ENCODE measurements at places on chromosomes 6 and 20. TPM values are rescaled to one million over a fixed set of nuclear protein-coding genes. Genes with fewer than 3 reads are reported as not detected.

Gene PPP1R16B
- under 0.01 TPM for total RNA-seq

Gene PNPLA1
- not detected for total RNA-seq

DNA sequence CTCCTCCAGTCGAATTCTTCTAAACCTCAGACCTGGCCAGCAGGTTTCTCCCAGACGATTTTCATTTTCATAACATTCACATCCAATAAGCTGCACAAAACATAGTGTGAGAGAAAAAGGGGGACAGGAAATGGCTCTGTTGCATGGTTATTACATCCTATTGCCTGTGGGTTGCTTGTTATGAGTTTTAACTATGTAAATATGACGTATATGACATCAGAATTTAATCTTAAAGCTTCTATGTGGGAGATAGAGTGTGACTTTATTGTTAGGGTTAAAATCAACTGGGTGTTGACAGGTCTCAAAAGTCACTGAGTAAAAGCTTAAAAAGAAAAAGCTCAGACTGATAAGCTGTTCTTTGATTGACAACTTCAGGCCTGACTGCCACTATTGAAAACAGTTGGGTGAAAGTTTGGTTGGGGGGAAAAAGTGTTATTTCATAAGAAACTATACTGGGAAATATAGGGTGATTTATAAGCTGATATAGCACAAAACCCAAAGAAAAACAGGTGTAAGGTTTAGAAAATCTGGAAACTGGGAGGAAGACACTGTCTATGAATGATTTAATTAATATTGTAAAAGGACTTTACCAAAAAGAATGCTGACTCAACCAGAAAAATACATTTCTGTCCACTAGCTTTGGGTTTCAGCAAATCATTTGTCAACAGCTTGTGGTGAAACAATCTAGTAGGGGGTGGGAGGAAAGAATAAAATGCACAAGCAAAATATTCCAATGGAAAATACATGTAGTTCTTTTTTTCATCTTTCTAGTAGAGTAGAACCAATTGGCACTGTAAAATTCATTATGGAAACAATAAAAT, 134.1 kb upstream of the CEP162 start:
- DNase-seq, result no peak

GRCh38 chr20:9025643-9026042, 43.2 kb upstream of the PLCB4 start:
- DNase-seq, result peak; percentile 82

GRCh38 chr20:24991897-24992486, 559 bp downstream of the APMAP start:
- DNase-seq, result peak; percentile 9

DNA sequence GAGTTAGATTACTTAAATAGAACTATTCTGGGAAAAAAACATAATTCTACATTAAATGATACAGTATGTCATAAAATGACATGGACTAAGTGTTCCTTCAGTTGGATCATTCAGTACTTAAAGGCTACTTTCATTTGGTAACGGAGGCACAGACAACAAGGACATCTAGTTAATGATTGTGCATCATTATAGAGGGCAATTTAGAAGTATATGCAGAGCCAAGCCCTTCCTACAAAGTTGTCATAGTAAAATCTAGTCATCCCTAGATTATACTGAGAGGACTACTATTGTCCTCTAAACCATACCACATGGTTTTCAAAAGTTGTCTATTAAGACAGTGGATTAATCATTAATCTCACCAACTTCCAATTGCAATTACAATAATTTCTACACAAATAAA, 53.9 kb upstream of the STXBP5 start:
- no peak for DNase-seq

- no peak for DNase-seq
Observed at GRCh38 chr6:20126102-20126752, 86.0 kb downstream of the MBOAT1 start.

DNA sequence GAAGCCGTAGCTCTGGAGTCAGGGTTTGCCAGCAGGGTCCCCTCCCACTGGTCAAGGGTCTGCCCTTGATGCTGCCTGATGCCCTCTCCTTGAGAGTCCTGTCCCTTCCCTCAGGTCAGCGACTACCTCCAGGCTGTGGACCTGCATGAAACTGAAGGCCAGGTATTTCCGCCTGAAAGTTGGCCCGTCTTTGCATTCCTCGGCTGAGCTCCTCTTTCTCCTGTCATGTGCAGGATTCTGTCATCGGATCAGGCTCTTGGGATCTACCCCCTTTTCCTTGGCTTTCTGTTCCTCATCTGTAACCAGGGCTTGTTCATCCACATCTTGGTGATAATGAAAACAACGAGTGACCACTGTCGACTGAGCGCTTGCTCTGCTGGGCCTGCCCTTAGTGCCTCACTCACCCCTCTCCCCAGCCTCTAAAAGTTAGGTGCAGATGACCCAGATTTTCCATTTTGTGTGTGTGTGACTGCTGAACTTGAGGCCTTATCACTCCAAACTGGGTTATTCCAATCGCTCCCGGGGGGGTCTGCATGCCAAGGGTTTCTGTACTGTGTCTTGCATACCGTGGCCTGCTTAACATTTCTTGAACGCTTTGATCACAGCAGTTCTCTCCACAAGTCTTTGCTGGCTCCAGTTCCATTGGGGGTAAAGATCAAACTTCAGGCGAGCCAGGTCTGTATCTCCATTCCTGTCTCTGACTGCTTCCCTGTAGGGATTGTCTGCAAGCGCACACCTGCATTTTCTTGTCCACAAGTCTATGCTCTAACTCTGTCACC, 81.6 kb downstream of the DTD1 start:
- peak; percentile 15 for DNase-seq

GRCh38 chr20:8670893-8671215, 398.0 kb upstream of the PLCB4 start:
- no peak for DNase-seq

GRCh38 chr6:34068462-34069044, 77.3 kb downstream of the GRM4 start:
- no peak for DNase-seq

- no peak for DNase-seq
Observed at GRCh38 chr20:62927128-62927705, 912 bp upstream of the DIDO1 start.

Measured in fibroblast of lung (primary cell).